ENCODE measurements at places on chromosomes 12 and 14. TPM values are rescaled to one million over a fixed set of nuclear protein-coding genes. Genes with fewer than 3 reads are reported as not detected.

GRCh38 chr12:45713078-45713477 is 16.4 kb upstream of the ARID2 start:
- no peak for DNase-seq

The WNT5B gene
- total RNA-seq: 112 TPM

GRCh38 chr14:88667555-88668273 is 104.9 kb downstream of the ZC3H14 start:
- no peak for DNase-seq

DNA sequence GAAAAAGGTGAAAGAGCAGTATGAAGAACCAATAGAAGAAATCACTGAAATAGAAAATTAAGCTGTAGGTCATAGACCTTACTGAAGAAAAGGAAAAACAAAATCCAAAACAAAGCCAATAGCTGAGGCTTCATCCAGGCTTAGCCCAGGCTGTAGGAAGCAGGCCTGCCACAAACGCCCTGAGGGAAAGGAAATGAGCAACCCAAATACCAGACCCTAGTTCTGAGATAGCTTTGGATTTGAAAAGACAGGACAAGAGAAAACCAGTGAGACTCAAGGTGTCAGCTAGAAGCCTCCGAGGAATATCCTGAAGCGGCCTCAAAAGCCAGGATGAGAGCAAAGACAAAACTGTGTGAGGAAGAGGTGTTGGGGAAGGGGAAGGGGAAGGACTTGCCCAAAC is 79.2 kb downstream of the FERMT2 start:
- no peak for DNase-seq

The GLIPR1L1 gene
- total RNA-seq: not detected

DNA sequence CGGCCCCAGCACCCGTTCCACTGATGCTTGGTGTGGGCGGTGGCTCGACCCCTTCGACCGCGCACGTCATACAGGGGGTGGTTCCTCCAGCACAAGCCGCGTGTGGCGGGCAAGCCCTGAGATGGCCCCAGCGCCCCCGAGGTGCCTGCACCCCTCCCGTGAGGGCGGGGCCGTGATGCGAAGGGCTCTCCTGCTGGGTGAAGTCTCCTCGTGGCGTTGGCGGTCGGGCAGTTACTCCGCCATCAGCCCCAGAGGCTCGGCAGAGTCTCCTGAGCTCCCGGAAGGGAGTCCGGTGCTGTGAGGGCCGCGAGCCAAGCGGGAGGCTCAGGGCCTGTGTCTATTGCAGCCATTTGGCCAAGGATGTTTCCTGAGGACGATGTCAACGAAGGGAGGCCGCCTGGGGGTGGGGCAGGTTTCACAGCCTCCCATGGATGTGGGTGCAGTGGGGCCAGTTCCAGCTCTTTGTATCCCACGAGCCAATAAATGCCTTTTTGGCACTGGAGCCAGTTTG is 78.1 kb upstream of the GALNT9 start:
- no peak for DNase-seq

The GUCY2C gene
- total RNA-seq: not detected

The WDR20 gene
- total RNA-seq: 26.6 TPM

The PRICKLE1 gene
- 23.9 TPM for total RNA-seq

DNA sequence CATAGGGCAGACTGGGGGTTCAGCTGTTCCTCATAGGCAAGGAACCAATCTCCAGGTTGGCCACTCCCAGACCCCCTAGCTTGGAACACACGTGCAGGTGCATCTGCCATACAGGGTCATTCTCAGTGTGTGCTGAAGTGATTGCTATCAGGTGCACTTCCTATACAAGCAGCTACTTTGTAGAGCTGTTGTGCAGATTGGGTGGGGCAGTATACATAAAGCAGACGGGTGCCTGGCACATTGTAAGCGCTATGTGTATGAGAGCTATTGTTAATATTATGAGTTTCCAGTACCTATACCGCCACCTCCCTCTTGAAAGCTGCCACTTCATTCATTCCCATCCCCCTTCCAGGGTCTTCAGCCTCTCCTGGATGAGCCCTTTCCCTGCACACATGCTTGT is 17.3 kb downstream of the IRF2BPL start:
- DNase-seq: no peak

GRCh38 chr12:5807514-5808219 is 137.4 kb downstream of the ANO2 start:
- no peak for DNase-seq

The SIX6 gene
- total RNA-seq: not detected

GRCh38 chr12:48489012-48489411 is 6.7 kb downstream of the C12orf54 start:
- no peak for DNase-seq

DNA sequence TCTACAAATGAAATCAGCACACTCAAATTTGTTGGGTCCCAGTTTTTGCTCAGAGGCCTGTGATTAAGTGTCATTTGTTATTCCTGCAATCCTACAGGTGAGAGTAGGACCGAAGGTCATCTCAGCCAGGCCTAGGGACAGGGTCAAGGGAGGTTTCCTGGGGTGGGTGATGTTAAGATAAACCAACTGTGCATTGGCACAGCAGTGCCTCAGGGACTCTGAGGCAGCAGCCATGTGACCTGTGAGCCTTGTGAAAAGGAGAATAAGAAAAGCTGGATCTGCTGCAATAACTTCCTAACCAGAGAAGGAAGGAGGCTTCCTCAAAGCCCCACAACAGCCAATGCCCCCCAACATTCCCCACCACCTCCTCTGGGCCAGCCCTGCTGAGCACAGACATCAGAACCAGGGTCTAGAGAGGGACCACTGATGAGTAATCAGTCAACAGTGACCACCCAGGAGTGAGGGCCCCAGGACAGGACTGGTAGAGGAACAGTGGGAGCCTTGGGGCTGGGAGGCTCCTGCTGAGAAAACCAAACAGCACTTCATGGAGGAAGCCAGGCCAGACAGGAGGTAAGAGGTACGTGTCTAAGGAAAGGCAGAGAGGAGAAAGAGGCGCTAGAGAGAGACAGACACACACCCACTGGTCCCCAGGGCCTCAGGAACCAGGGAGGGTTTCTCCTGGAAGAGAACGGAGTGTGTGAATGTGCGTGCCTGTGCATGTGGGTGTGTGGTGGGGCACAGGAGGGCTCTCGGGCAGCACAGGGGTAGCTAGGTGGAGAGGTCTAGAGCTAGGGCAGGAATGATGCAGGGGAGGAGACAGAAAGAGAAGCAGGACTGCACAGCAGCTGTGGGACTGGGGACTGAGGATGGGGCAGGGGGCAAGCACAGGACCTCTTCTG is 82.4 kb downstream of the ITPK1 start:
- DNase-seq: no peak

The CLEC14A gene
- 50.2 TPM for total RNA-seq

DNA sequence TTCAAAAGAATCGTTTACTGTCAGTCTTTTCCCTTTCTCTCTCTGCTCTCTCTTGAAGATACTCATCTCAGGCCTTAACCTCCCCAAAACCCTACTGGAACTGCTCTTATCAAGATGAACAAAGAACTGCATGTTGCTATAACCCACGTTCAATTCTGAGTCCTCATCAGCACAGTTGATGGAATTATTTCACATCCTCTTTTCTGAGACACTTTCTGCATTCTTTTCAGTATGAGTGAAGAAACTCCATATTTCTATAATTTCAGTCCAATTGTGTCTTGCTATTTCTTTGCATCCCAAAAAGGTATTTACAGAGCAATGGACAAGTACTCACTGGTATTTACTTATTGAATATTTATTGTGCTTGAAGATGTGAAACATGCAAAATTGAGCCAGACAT is 160.1 kb upstream of the CPNE8 start:
- no peak for DNase-seq

- no peak for DNase-seq
Observed at GRCh38 chr12:25041006-25041741, 92.3 kb upstream of the BCAT1 start.

The GNG2 gene
- 15.7 TPM for total RNA-seq

- no peak for DNase-seq
Observed at GRCh38 chr14:60637479-60638315, 11.6 kb downstream of the SIX1 start.

DNA sequence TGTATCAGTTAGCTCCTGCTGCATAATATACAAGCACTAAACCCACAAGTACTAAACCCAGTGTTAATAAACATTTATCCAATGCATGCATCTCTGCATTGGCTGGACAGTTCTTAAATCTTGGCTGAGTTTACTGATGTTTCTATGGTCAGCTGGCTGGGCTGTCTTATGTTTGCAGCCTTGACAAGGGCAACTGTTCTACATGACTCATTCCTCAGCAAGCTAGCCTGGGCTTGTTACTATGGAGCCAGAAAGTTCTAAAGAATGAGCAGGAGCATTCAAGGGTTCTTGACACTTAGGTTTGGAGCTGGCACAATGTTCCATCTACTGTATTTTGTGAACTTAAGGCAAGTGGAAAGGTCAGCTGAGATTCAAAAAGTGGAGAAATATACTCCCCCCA is 199.1 kb downstream of the GLT1D1 start:
- DNase-seq: no peak

GRCh38 chr12:68821357-68822188 is 13.6 kb downstream of the MDM2 start:
- no peak for DNase-seq

DNA sequence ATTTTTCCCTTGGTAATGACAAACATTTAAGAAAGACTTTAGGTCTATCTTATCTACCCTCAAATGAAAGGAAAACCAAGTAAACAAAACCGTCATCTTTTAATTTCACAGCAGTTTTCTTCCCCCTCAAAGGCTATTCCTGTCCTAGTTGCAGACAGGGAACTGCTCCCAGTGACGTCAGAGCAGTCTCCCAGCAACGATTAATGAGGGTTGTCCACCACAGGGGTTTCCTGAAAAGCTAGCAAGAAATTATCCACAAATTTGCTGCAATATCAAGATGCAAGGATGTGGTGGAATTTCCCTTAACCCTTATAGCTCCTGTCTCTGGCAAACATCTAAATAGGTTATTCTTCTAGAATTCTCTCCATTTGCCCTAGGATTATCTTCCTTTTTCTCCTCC is 89.1 kb upstream of the STAC3 start:
- no peak for DNase-seq

- no peak for DNase-seq
Observed at GRCh38 chr14:77377502-77377844, 294 bp downstream of the SAMD15 start.

The E2F7 gene
- not detected for total RNA-seq

DNA sequence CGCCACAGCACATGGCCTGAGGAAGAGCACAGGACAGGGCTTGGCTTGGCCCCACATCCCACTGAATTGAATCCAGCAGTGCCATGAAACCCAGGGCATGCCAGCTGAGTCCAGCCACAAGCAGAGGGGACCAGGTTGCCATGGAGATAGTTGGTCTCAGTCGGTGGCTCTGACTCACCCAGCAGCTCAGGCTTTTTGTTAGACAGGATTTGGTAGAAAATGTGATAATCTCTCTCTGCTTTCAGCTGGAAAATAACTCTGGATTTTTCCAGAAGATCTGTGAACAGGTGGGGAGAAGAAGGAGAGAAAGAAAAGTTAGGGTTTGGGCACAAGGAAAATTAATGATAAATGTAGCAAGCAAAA is 4.8 kb downstream of the MYH7 start:
- DNase-seq: no peak

The APOF gene
- not detected for total RNA-seq
